Stimulated activated CD8-positive, alpha-beta memory T cell treated with anti-CD3 and anti-CD28 coated beads, Interleukin-15, amount 100 ng/mL, for 24 hours (primary cell): ENCODE measurements at places on chromosomes 4 and X.

DNA sequence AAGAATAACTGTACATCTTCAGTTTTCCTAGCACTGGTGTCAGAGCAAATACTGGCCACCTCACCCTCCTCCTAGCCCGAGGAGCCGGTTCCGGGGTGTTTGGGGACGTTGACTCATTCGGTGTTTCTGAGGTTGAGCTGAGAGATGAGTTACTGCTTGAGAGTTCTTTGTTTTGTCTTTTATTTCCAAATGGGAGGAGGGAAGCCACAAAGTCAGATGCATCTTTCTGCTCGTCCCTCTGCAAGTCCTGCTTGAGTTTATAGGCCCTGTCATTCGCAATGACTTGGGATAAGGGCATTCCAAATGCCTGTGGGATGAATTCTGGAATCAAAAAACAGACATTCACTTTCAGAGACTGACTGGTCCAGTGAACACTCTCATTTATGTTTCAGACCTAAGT lies 77.5 kb downstream of the HCCS start:
- DNase-seq = no peak

- DNase-seq = no peak
These were observed 57.2 kb upstream of the MTMR1 start for GRCh38 chrX:150635952-150636351.

GRCh38 chrX:112867570-112867969 lies 26.9 kb upstream of the AMOT start:
- DNase-seq = no peak

- DNase-seq = no peak
These were observed 2.0 kb downstream of the TSPAN5 start for GRCh38 chr4:98656443-98656842.

DNA sequence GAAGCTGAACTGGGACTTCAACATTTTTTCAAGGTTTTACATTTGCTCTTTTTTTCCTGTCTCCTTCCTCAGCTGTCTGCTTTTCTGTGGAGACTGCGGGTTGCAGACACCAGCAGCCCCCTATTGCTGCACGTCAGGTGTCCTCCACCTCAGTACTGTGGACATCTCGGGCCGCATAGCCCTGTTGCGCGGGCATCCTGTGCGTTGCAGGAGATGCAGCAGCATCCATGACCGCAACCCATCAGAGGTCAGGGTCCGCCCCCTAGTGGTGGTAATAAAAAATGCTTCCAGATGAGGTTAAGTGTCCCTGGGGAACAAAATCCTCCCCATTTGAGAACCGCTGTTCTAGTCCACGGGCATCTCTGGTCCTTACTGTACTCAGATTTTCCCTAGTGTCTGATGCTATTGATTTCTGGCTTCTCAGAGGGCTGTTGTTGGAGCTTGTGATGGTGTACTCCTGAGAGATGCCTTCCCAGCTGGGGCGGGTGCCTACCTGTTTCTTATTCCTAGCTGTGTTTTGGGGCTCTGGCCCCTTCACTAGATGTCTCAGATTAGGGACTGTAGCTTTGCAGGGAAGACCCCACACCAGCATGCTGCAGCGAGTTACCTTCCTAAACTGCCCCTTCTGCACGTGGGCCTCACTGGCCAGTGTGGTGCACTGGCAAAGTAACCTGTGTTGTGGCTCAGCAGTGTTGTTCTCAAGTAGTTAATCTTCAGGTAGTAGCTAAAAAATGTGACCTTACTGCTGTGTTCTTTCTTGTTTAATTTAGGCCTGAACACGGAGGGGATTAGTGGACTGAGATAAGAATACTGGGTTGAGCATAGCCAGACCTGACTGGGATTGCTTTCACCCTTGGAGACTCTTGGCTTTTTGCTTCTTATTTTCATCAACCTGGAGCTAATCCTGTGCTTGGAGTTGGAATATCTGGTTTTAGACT lies 28.2 kb downstream of the NSD2 start:
- DNase-seq = peak; percentile 34

GRCh38 chr4:165609653-165610052 lies 230.8 kb downstream of the CPE start:
- no peak for DNase-seq

DNA sequence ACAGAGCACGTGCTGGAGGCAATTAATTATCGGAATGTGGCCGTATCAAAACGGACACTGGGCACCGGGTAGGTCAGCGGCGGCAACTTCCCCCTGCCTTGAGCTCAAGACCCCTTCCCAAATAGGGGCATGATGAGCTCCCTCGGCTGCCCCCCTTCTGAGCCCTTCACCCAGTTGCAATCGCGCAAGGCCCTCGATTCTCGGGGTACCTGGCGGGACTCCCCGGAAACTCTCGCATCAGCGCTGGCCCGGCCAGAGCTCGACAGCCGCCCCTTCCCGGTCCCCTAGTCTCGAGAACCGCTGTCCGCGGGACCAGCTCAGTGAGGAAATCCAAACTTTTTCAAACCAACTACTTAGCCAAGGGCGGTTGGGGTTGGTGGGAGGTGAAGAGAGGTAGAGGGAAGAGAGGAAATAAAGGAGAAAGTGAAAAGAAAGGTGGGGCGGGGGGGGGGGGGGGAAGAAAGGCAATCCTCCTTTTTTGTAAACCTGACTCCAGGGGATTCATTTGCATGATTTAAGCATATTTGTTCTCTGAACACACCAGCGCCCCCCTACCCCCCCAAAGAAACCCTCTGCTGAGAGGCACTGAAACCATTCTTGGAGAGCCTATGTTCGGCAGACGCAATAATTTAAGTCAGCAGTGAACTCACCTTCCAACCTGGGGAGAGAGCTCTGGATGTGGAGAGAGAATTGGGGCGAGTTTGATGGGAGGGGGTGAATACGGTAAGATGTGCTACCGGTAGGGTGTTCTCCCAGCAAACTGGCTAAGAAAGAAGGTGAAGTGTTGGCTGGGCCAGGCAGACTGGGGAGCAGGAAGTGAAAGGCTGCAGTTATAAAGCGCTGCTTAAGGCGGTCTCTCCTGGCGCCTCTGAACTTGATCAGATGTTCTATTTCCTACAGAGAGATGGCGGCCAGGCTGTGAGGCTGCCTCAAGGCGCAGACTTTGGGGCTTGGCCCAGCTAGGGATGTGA lies 2.0 kb upstream of the ZIC3 start:
- DNase-seq = no peak

DNA sequence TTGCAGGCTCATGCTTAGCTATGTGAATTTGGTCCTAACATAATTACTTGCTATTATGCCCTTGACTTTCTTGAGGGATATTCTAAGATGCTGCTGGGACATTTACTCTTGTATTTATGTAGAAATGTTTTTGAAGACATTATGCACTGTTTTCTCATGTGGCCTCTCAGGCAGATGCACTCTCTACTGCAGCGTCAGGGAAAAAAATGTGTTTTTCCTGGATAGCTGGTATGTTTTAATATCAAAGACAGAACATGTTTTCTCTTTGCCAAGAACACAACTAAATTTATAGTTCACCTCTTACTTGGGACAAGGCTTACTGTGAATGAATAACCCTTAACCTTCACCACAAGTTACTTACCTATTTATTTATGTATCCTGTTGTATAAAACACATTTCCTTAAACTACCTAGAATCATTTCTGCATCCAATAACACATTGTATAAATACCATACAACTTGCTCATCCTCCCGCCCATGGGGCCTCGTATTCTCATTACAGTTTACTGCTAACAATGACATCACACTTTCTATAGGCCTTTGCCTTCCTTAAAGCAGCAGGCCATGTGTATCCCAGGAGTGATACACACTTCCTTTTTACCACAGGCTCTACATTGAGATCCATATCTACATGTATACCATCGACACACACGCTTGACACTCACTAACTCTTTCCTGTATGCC lies 178.7 kb downstream of the SLIT2 start:
- no peak for DNase-seq

GRCh38 chr4:161538941-161539340 lies 624.9 kb downstream of the FSTL5 start:
- no peak for DNase-seq

GRCh38 chr4:53307819-53308780 lies 57.8 kb downstream of the SCFD2 start:
- DNase-seq = no peak

GRCh38 chr4:19473569-19473968 lies 778.1 kb upstream of the SLIT2 start:
- no peak for DNase-seq

DNA sequence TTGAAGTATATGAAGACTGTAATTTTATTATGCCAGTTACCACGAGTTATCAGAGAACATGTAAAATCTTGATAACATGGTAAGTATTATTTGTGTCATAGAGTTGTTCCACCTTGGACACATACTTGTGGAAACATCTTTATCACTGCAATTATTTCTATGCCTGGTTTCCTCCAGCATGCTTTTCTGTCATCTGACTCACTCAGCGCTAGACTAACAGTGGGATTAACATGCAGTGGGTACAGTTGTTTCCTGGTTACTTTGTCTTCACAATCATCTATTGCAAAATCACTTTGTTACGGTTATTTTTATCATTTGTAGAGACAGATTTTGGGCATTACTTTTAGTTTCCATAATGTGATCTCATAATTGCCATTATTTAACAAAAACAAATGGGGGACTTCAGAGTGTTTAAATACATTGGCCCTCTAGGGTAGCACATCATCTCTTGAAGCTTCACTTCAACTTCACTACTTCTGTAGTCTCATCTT lies at the start of gene STATH:
Gene STATH, plus strand, starts transcription at position 441 of the 491 bp plus-strand sequence. CDS start 2,472 bp downstream, outside the sequence.
- no peak for DNase-seq

DNA sequence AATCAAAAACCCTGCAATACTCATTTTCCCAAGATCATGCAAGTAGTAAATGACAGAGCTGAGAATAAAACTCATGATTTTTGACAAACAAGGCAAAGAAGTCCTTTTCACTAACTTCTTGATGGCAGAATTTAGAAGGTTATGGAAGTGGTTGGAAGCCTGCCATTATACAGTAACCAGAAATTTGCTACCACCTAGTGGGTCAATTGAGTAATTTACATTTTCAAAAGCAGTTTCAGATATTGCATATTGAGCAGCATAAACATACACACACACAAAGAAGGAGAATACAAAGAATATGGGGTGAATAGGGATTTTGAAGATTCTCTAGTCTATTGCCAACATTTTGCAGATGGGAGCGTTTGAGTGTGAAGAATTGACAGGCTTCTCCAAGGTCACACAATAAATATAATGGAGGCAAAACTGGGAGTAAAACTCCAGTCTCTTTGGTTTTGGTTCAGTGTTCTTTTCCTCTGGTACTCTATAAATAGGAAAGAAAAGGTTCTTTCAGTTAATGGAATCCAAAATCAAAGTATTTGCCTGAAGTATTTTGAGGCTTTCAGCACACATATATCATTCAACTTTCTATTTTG lies 70.2 kb downstream of the GC start:
- no peak for DNase-seq

- DNase-seq = no peak
These were observed 37.0 kb upstream of the TACR3 start for GRCh38 chr4:103756741-103757140.

DNA sequence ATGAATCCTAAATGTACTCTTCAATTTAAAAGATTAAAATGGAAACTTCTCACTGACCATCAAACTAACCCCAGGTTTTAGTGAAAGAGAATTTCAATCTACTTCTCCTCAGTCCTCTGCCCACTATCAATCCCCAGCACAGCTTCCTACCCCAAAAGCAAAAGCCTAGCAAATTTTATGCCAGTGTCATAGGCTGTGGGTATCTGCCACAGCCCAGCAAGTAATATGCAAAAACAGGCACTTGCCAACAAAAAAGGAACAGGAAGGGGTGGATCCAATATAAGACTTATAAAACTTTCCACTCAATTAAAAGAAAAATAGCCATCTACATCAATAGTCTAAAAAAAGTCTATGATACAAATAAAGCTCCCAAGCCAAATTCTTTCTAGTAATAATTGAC lies 22.3 kb downstream of the CAMK2D start:
- no peak for DNase-seq

GRCh38 chrX:70960730-70961129 lies 29.8 kb upstream of the SLC7A3 start:
- DNase-seq = no peak
